Suprapubic skin (tissue), 4 donors: ENCODE measurements at places on chromosomes 13 and 19. TPM values are rescaled to one million over a fixed set of nuclear protein-coding genes. Genes with fewer than 3 reads are reported as not detected.

- peak overlapping the region; percentile 90 for H3K27ac ChIP-seq
- H3K4me3 ChIP-seq, result no peak overlapping the region
- H3K36me3 ChIP-seq, result no peaks in the 10 kb centered on the region
- H3K4me1 ChIP-seq, result peaks cover 93% of the 10 kb centered on the region
- no peaks in the 10 kb centered on the region for H3K27me3 ChIP-seq
These were observed 36.1 kb downstream of the ACTN4 start for GRCh38 chr19:38683393-38684077.

- no peak overlapping the region for H3K4me3 ChIP-seq
- no peaks in the 10 kb centered on the region for H3K36me3 ChIP-seq
- no peaks in the 10 kb centered on the region for H3K27me3 ChIP-seq
- no peak overlapping the region for H3K27ac ChIP-seq
- no peaks in the 10 kb centered on the region for H3K4me1 ChIP-seq
These were observed 147.3 kb downstream of the KCNRG start for GRCh38 chr13:50162567-50162966.

GRCh38 chr19:14563989-14564651, 7.7 kb downstream of the NDUFB7 start:
- no peak overlapping the region for H3K4me3 ChIP-seq
- H3K36me3 ChIP-seq, result peaks cover 35% of the 10 kb centered on the region
- no peak for DNase-seq
- no peaks in the 10 kb centered on the region for H3K27me3 ChIP-seq
- peaks cover 53% of the 10 kb centered on the region for H3K4me1 ChIP-seq
- H3K27ac ChIP-seq, result peak overlapping the region; percentile 68

GRCh38 chr19:30621326-30621920, 249.2 kb downstream of the ZNF536 start:
- no peak overlapping the region for H3K4me3 ChIP-seq
- H3K36me3 ChIP-seq, result no peaks in the 10 kb centered on the region
- no peak for DNase-seq
- no peaks in the 10 kb centered on the region for H3K4me1 ChIP-seq
- H3K27me3 ChIP-seq, result peaks cover 11% of the 10 kb centered on the region

GRCh38 chr13:38602266-38602665, 84.6 kb upstream of the FREM2 start:
- H3K36me3 ChIP-seq, result no peaks in the 10 kb centered on the region
- no peak overlapping the region for H3K4me3 ChIP-seq
- no peak overlapping the region for H3K27ac ChIP-seq
- no peaks in the 10 kb centered on the region for H3K27me3 ChIP-seq

GRCh38 chr19:4357921-4358326, 14.6 kb downstream of the MPND start:
- H3K4me3 ChIP-seq, result no peak overlapping the region
- DNase-seq, result peak; percentile 61
- no peak overlapping the region for H3K27ac ChIP-seq
- no peaks in the 10 kb centered on the region for H3K4me1 ChIP-seq

GRCh38 chr13:29587645-29588044, 7.8 kb downstream of the SLC7A1 start:
- no peak overlapping the region for H3K4me3 ChIP-seq
- peaks cover 50% of the 10 kb centered on the region for H3K4me1 ChIP-seq
- no peaks in the 10 kb centered on the region for H3K27me3 ChIP-seq
- H3K27ac ChIP-seq, result no peak overlapping the region

DNA sequence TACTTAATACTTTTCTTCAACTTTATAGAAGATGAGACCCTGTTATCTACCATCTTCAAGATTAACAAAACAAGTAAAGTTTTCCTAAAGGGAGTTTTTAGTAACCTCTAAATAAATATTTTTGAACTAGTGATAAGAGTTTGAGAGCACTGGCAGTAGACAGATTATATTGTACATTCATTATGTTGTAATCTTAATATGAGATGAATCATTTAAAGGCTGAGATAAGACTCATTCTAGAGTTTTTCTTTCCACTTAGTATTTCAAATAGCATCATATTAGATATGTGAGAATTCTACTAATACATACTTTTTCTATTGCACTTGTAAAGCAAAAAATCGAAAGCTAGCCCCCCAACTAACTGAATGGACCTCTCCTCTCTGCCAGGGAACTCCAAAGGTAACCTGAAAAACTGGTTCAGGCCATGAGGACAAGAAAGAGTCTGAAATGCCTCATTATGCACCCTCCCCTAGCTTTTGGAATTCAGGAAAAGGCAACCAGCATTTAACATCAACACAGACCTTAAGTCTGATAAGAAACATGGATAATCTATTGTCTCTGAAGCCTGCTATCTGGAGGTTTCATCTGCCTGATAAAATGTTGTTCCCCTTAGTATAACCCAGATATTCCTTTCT, 875.4 kb upstream of the SLC10A2 start:
- H3K36me3 ChIP-seq, result no peaks in the 10 kb centered on the region
- DNase-seq, result no peak
- H3K27ac ChIP-seq, result no peak overlapping the region
- H3K27me3 ChIP-seq, result no peaks in the 10 kb centered on the region
- no peaks in the 10 kb centered on the region for H3K4me1 ChIP-seq

- no peak overlapping the region for H3K27ac ChIP-seq
- H3K4me1 ChIP-seq, result peaks cover 9% of the 10 kb centered on the region
- H3K36me3 ChIP-seq, result no peaks in the 10 kb centered on the region
- no peak overlapping the region for H3K4me3 ChIP-seq
These were observed 4.8 kb downstream of the TSKS start for GRCh38 chr19:49758292-49758691.

DNA sequence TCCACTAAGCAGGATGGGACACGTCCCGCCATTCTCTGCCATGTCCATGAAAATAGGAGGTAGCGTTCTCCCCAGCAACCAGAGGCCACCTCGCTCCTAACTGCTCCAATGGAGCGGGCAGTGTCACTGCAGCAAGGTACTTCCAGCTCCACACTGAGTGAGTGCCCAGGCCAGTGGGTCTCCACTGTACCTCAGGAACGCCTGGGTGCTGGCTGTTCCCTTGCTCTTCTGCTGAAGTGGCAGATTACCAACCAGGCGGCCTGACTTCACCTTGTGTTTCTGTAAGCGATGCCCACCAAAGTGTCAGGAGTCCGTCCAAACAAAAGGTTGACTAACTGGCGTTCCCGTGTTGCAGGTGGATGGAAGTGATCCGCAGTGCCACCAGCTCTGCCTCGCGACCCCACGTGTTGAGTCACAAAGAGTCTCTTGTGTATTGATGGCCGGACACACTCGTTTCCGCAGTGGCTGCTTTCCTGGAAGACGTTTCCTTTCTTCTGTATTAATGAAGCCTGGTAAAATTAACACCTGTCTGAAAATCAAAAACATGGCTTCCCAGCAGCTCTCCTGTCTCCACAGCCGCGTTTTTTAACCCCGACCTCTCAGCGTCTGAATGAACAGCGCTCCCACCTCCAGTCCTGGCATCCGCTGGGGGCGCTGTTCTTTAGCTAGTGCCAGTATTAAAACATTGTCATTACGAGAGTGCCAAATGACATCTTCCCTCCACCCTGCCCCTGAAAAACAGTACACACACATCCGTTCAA, 128.8 kb downstream of the STK24 start:
- H3K4me3 ChIP-seq, result no peak overlapping the region
- H3K4me1 ChIP-seq, result peaks cover 35% of the 10 kb centered on the region
- peaks cover 41% of the 10 kb centered on the region for H3K36me3 ChIP-seq
- H3K27me3 ChIP-seq, result no peaks in the 10 kb centered on the region
- no peak overlapping the region for H3K27ac ChIP-seq

GRCh38 chr13:91347996-91348905, 764 bp downstream of the MIR17HG start:
- peak overlapping the region; percentile 99 for H3K27ac ChIP-seq
- H3K4me1 ChIP-seq, result peaks cover 31% of the 10 kb centered on the region
- H3K27me3 ChIP-seq, result peaks cover 8% of the 10 kb centered on the region
- peak; percentile 72 for DNase-seq
- H3K4me3 ChIP-seq, result peak overlapping the region; percentile 98
- H3K36me3 ChIP-seq, result peaks cover 24% of the 10 kb centered on the region

GRCh38 chr13:22506096-22506691, 674.6 kb upstream of the SGCG start:
- no peaks in the 10 kb centered on the region for H3K36me3 ChIP-seq
- H3K4me3 ChIP-seq, result no peak overlapping the region
- H3K4me1 ChIP-seq, result no peaks in the 10 kb centered on the region
- H3K27me3 ChIP-seq, result no peaks in the 10 kb centered on the region

DNA sequence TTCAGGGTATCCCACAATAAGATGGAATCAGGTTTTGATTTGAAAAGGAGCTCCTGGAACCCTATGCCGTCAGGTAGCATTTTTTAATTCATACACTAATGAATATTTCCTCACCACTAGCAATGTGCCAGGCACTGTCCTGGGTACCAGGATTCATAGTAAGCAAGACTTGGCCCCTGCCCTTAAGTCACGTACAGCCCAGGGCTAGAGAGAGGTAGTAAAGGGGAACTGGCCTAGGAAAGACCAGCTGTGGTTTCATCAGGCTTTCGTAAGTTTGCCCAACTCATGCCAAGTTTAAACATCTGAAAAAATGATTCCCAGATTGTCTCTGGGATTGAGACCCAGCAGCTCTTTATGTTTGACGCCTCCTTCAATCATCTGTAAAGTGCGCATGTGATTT, 45.9 kb upstream of the AMER2 start:
- no peak overlapping the region for H3K27ac ChIP-seq
- H3K4me3 ChIP-seq, result no peak overlapping the region
- peaks cover 7% of the 10 kb centered on the region for H3K4me1 ChIP-seq

GRCh38 chr19:55354698-55355212, at the start of gene COX6B2:
TSS of gene COX6B2 (minus strand) at chr19:55354719. CDS start at chr19:55354521, 198 bp downstream.
- H3K27ac ChIP-seq, result no peak within 1 kb of the TSS
- no peaks in the 10 kb centered on the region for H3K36me3 ChIP-seq
- peaks cover 25% of the 10 kb centered on the region for H3K4me1 ChIP-seq
- H3K27me3 ChIP-seq, result peaks cover 49% of the 10 kb centered on the region

DNA sequence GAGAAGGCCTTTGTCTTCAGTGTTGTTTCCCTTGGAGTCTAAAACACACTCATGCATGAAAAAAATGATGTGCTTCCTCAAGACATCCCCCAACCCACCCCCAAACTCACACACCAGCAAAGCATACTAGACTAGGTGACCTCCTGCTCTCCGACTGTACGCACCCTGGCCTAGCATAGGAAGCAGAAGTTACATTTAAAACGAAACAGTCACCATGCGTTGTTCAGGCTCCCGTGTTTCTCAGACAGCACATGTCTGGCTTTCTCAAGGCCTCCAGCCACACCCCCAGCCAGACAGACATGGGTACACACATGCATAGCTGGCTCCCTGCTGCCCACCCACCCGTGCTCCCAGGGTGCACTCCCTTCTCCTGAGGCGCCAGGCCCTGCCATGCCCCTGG, 28.7 kb upstream of the C1QTNF9 start:
- no peak overlapping the region for H3K27ac ChIP-seq
- no peaks in the 10 kb centered on the region for H3K27me3 ChIP-seq
- H3K4me1 ChIP-seq, result no peaks in the 10 kb centered on the region
- no peak for DNase-seq
- H3K36me3 ChIP-seq, result peaks cover 12% of the 10 kb centered on the region
- H3K4me3 ChIP-seq, result no peak overlapping the region

- H3K27me3 ChIP-seq, result no peaks in the 10 kb centered on the region
- H3K4me1 ChIP-seq, result peaks cover 81% of the 10 kb centered on the region
- peak overlapping the region; percentile 71 for H3K27ac ChIP-seq
- no peak overlapping the region for H3K4me3 ChIP-seq
- no peaks in the 10 kb centered on the region for H3K36me3 ChIP-seq
These were observed 5.9 kb downstream of the STARD13 start for GRCh38 chr13:33279414-33280278.

GRCh38 chr19:57302020-57302465, 18.2 kb upstream of the ZNF543 start:
- H3K4me1 ChIP-seq, result peaks cover 29% of the 10 kb centered on the region
- DNase-seq, result peak; percentile 64
- H3K27me3 ChIP-seq, result no peaks in the 10 kb centered on the region
- peak overlapping the region; percentile 51 for H3K27ac ChIP-seq
- no peak overlapping the region for H3K4me3 ChIP-seq

DNA sequence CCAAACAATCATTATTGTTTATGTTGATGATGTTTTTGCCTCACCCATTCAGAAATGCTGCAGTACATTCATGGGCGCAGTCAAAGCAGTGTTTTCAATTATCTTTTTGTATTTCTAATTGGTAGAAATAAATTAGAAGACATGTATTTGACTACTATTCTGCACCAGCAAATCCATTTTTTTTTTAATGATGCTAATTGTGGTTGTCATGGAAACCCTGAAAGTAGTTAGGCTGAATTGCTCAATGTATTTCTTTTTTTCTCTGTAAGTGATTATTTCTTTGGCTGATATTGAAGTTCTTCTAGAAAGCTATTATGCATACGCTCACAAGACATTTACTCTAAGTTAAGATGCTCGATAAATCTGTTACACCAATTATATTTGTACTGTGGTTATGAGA, 101.2 kb downstream of the RFC3 start:
- H3K27me3 ChIP-seq, result no peaks in the 10 kb centered on the region
- no peak overlapping the region for H3K27ac ChIP-seq
- no peak for DNase-seq
- H3K4me1 ChIP-seq, result no peaks in the 10 kb centered on the region
- H3K4me3 ChIP-seq, result no peak overlapping the region

DNA sequence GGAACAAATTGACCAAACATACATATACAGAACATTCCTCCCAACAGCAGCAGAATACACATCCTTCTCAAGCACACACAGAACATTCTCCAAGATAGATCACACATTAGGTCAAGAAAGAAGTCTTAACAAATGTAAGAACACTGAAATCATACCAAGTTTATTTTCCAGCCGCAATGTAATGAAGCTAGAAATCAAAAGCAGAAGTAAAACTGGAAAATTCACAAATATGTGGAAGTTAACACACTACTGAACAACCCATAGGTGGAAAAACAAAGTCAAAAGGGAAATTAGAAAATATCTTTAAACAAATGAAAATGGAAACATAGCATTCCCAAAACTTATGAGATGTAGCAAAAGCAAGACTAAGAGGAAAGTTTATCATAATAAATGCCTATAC, 692.6 kb downstream of the DIAPH3 start:
- H3K27ac ChIP-seq, result no peak overlapping the region
- H3K27me3 ChIP-seq, result no peaks in the 10 kb centered on the region
- H3K36me3 ChIP-seq, result no peaks in the 10 kb centered on the region
- no peak for DNase-seq

- H3K4me3 ChIP-seq, result peak overlapping the region; percentile 12
These were observed 30.1 kb downstream of the WDFY2 start for GRCh38 chr13:51614350-51614786.

DNA sequence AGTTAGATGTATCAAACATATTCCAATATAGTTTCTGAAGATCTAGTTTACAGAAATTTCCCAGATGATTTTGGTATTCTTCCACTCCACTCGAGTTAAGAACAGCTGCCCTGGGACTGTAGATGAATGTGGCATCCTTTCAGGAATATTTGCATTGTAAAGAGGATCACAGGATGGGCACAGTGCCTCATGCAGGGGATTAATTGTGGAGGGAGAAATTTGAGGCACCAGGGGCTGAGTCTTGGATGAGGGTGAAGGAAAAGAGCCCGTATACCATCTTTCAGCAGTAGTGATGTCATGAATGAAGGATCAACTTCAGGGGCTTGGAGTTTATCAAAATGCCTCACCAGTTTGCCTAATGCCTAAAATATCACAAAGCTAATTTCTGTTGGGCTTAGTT, 4.0 kb upstream of the PDS5B start:
- no peak for DNase-seq
- no peak overlapping the region for H3K27ac ChIP-seq
- H3K4me3 ChIP-seq, result no peak overlapping the region
- no peaks in the 10 kb centered on the region for H3K27me3 ChIP-seq

The SPRY2 gene
- total RNA-seq, result 35.8 TPM

The CCDC124 gene
- total RNA-seq, result 30.7 TPM

The NLRP4 gene
- total RNA-seq, result not detected

The TTC9B gene
- total RNA-seq, result not detected

The B3GNT3 gene
- 7.6 TPM for total RNA-seq

The CAPN12 gene
- 31.3 TPM for total RNA-seq

The BRSK1 gene
- total RNA-seq, result 0.68 TPM

The NDUFA13 gene
- 94.4 TPM for total RNA-seq

The ZNF700 gene
- total RNA-seq, result 10.0 TPM

The RNF225 gene
- 3.9 TPM for total RNA-seq

The KLHL1 gene
- not detected for total RNA-seq

The IGFL4 gene
- 7.6 TPM for total RNA-seq
